ENCODE measurements at places on chromosomes 3 and 15.

DNA sequence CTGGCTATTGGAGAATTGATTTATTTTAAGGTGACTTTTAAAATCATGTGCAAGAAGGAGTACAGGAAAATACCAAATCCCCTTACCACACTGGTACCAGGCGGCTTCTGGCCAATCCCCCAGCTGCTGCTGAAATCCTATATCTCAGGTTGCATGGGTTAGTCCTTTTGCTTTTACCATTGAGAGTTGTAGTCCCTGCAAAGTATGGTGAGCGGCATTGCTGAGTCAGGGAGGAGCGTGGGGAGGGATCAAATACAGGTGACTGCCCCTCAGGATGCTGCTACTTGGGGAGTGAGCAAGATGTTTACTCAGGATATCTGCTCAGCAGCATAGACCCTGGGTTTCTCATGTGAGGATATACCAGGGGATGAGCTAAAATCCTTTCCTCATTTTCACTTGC is 131.9 kb upstream of the STAC start:
- DNase-seq: no peak

GRCh38 chr3:66140106-66140505 is 80.7 kb upstream of the SLC25A26 start:
- DNase-seq: no peak

GRCh38 chr15:79643393-79643792 is 211.3 kb downstream of the MINAR1 start:
- no peak for DNase-seq

DNA sequence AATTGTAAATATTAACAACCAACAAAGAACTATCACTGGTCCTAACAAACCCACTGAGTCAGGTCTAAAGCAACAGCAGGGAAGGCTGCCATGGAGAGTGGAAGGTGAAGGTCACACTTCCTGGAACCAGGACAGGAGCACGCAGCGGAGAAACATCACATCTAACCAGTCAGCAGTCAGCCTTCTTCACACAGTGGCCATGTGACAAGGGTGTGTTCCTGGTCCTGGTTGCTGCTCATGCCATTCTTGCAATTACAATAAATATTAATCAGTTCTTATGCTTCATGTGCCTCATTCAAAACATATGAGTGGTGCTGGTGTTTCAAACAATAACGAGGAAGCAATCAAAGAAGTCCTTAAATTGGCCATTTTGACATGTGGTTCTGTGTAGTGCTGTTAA is 162.8 kb downstream of the ARRDC4 start:
- DNase-seq: no peak

All from stromal cell of bone marrow (primary cell).